Brain pericyte (primary cell): ENCODE measurements at places on chromosomes 4 and X.

GRCh38 chrX:46642145-46642544 lies 68.6 kb downstream of the CHST7 start:
- DNase-seq, result no peak

- DNase-seq, result no peak
These were observed 57.0 kb downstream of the DCLK2 start for GRCh38 chr4:150135134-150135772.

DNA sequence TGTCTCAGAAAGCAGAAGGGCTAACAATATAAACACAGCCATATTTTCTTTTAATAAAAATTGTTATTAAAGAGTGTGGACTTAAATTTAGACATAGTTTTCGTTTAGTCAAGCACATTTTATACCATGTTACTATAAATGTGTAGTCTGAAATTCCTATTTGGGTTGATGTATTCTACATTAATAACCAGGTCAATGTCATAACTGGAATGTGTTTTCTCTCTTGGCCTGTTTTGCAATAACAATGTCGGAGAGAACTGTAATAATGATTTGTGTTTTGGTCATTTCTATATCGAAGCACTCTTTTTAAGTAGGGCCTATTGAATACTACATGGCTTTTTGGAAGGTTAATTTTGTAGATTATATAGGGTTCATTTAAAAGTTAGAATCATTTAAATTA lies 5.5 kb downstream of the USO1 start:
- no peak for DNase-seq

DNA sequence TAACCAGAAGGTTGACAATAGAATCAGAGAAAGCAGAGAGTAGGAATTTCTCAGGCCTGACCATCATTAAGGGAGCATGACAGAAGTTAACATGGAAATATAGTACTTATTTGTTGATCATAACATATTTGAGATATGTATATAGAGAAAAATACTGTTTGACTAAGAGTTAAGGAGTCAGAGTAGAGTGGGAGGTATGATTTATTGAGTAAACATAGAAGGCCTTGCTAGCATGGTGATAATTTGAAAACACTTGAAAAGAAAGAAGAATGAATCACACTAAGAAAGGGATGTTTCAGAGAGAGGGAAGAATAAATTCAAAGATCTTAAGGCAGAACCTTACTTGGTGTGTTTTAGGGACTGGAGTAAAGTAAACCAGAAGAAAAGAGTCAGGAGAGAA lies 437.2 kb upstream of the TECRL start:
- DNase-seq, result no peak

GRCh38 chrX:136608295-136608933 lies 39.5 kb upstream of the CD40LG start:
- no peak for DNase-seq

GRCh38 chr4:89009115-89009514 lies 47.9 kb downstream of the FAM13A start:
- no peak for DNase-seq

DNA sequence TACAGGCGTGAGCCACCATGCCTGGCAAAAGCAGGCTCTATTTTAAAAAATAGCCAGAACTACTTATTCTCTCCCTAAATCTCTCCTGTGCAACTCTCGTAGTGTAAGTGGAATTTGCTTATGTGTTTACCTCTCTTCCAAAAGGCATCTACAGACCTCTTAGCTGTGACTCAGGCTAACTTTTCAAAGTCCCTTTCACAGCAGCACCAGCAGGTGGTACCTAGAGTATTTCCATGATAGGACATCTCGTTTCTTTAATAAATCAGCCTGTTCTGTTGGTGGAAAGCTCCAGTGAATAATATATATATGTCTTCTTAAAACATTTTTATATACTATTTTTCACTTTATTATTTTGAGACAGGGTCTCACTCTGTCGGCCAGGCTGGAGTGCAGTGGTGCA lies 89.0 kb downstream of the NSUN7 start:
- DNase-seq, result no peak

DNA sequence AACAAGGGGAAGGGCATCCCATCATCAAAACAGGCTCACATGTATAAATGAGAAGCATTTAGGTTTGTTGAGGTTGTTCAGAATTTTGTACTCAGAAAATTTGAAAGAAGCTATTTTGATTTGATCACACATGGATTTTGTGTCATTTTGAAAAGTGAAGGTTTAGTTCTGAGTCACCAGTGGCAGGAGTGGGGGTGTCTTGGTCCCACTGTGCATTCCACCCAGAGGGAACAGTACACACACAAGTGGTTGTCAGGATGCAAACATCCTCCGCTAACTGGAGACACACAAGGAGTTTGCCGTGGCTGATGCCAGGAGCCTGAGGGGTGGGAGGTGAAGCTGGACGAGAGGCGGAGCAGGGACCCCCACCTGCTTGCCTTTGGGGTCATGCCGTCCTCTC lies 198.2 kb upstream of the PSAPL1 start:
- DNase-seq, result no peak

GRCh38 chr4:13445841-13446790 lies 38.0 kb downstream of the RAB28 start:
- no peak for DNase-seq

GRCh38 chr4:81622028-81622427 lies 150.3 kb upstream of the RASGEF1B start:
- DNase-seq, result no peak

GRCh38 chrX:48713847-48714246 lies 17.3 kb downstream of the SUV39H1 start:
- DNase-seq, result no peak

- no peak for DNase-seq
These were observed at the start of gene PF4V1 for GRCh38 chr4:73853246-73853704. TSS of gene PF4V1 (plus strand) at chr4:73853296. CDS start at chr4:73853363, 67 bp downstream.

- DNase-seq, result no peak
These were observed 19.6 kb upstream of the FGF16 start for GRCh38 chrX:77427611-77428010.

- no peak for DNase-seq
These were observed 20.5 kb upstream of the CD40LG start for GRCh38 chrX:136627409-136627808.

- no peak for DNase-seq
These were observed 40.8 kb downstream of the RHOXF2B start for GRCh38 chrX:120036704-120037103.

GRCh38 chrX:100648458-100649417 lies 4.7 kb downstream of the SRPX2 start:
- peak; percentile 69 for DNase-seq

DNA sequence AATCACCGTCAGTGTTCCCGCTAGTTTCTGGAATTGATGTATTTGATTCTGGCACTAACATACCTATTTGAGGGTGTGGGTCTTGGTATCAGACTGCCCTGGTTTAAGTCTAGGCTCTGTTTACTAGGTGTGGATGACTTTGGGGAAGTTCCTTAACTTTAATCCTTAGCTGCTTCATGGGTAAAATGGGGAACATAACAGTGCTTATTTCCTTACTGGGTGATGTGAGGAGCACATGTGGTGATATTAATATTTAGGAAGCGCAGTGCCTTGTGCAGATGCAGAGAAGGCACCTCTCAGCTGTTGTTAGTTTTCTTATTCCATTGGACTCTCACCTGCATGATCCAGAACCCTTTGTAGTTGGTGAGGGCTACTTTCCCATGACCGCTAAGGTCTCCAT lies 17.1 kb downstream of the RNF4 start:
- DNase-seq, result no peak

GRCh38 chr4:11441194-11441556 lies 12.5 kb upstream of the HS3ST1 start:
- no peak for DNase-seq

GRCh38 chr4:142358656-142359055 lies 487.4 kb downstream of the INPP4B start:
- DNase-seq, result no peak

DNA sequence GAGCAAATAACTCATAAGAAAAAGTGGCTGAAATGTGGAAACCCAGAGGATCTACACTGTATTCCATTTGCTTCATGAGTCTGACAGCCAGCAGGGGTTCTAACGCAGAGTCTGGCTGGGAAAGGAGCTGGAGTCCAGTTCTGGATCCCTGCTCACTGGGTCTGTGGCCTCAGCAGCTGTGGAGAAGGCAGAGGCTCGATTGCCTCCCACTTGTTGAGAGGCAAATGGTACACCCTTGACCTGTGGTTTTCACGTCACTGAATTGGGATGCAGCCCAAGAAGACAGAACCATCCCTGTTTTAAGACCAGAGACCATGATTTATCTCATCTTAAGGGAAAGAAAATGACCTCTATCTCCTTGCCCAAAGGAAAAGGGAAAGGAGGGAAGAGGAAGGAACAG lies 147.0 kb upstream of the NOCT start:
- peak; percentile 29 for DNase-seq

DNA sequence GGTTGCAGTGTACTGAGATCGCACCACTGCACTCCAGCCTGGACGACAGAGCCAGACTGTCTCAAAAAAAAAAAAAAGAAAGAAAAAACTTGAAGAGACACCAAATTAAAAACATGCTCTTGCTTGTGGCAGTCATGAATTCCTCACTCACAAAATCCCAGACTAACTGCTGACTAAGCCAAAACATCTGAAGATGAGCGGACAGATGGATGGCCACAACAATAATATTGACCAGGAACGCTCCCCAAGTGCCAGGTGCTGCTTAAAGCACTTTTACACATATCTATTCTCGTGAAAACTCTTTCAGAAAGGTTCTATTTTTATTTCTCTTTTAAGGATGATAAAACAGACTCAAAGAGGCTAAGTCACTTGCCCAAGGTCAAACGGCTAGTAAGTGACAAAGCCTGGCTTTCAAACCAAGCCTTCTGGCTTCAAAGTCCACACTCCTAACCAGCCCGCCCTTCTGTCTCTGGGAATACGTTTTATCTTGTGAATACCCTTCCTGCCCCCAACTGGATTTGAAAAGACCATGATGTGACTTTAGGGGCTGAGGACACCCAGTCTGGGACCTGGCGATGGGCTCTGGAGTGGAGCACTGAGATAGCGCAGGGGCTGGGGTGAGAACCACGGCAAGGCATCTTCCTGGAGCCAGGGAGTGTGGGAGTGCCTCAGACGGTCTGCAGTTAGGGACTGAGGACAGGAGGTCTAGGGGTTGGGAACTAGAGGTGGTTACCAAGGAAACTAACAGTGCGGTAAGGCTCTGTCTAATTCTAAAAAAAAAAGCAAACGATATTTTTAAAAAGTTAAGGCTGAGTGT lies 9.5 kb upstream of the CXCR3 start:
- DNase-seq, result no peak

DNA sequence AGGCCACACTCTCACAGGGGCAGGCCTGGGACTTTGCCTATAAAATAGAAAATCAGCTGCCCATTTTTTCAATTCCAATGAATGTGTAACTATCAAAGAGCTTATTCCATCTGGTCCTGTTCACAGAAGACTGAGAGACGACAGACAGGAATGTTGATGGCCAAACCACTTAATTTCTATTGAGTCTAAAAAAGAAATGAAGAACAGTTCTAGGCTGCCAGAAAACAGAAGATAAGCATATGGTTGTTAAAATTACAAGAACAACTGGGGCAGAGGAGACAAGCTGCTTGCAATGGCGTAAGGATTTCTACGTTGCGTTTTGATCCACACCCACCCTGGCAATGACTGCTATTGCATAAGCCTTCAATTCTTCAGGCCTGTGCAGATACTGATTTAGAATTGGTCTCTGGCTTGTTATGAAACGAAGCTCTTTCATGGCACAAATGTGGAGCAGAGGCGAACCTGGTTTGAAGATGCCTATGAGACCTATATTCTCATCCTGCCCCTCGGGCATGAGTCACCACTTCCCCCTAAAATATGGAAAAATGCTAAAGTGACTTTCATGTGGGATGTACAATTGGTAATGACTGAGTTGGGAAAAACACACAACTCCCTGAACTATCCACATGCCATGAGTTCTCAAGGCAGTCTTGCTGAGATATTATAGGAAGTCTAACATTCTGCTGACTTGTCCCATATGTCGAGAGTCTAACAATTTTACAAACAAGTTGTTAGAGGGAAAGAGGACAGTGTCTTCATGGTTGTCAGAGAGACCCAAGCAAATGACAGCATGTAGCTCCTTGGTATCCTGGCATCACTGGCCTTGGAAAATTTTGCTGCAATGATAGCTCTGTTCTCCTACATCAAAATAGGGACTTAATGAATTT lies 37.9 kb upstream of the SORBS2 start:
- no peak for DNase-seq

- DNase-seq, result no peak
These were observed 7.8 kb downstream of the LARP1B start for GRCh38 chr4:128068918-128069317.

- DNase-seq, result no peak
These were observed 225.1 kb downstream of the NR3C2 start for GRCh38 chr4:148216866-148217814.

GRCh38 chr4:113330200-113330599 lies 280.7 kb downstream of the ANK2 start:
- no peak for DNase-seq

GRCh38 chrX:21966866-21967265 lies 26.4 kb downstream of the SMS start:
- no peak for DNase-seq

DNA sequence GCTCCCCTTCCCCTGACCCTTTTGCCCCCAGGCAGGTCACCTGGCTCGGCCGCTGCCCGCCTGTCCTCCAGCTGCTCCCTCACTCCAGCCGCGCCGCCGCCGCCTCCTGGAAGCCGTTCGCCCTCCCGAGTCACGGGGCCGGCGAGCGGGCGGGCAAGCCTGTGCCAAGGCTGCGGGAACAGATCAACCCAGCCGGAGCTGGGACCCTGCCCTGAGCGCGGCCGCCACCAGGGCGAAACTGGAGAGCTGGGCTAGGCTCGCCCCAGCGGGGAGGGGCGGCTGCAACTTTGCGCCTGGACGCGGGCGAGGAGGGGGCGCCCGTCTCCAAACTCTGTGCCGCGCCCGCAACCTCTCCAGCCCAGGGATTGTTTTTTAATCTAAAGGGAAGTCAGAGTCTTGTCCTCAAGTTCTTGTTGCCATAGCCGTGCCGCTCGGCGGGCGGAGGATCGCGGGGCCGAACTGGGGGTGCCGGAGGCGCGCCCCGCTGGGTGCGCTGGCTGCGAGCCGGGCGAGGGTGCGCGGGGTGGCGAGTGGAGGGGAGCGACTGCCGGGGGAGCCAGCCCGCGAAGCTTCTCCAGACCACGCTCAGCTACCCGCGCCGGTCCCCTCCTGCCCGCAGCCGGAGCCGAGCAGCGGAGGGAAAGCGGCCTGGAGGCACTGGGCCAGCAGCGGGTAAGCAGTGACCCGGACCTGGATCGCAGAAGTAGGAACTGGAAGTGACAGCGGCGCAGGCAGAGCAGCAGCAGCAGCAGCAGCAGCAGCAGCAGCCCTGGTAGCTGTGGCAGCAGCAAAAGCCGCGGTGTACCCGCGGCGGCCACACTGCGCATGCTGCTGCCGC lies 13.4 kb downstream of the ARHGEF6 start:
- DNase-seq, result no peak

DNA sequence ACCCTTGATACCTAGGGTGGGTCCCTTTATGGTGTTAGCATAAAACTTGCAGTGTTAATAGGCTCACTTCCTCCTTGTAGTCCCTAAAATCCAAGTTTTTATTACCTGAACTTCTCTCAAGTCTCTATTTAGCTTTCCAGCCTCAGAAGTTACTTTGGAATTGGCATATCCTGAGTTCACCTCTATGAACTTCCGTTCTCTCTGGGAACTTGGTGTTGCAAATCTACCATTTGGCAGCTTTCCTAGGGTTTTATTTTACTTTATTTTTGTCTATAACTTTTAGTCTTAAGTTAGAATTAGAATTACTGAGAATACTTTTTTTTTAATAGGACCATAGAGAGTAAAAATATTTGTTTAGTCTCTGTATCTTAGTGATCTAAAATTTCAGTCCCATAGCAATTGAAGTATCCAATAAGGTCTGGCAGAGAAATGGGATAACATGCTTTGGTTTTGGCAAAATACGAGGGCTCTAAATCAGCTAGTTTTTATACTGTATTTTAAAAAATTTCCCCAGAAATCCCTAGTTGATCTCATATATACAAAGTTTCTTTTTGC lies 30.3 kb upstream of the NAF1 start:
- no peak for DNase-seq

- DNase-seq, result no peak
These were observed 167.1 kb downstream of the EFNB1 start for GRCh38 chrX:68995780-68996551.
